Activated naive CD4-positive, alpha-beta T cell (primary cell): ENCODE measurements at places on chromosomes 1 and 21.
A peak's percentile ranks its signal among the peaks of the same experiment; 100 is the strongest.

DNA sequence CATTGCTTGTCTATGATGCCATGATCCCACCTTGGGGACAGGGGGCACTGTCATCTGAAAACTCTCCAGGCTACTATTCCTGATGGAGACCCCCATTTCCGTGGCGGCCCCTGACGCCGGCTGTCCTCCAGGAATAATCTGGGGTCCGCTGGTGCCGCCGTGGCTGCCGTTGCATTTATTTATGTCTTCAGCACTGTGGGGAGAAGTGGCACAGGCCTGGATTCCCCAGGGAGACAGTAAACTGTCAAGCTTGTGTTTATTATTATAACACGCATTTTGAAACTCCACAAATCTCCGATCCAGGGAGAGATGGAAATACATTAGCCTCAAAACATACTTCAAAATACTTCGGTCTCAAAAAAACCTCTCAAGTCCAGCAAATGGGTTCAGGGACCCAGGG is 126.9 kb upstream of the C1orf174 start:
- no peak for DNase-seq

GRCh38 chr21:41164981-41165655 is 2.8 kb upstream of the BACE2 start:
- no peak for DNase-seq

DNA sequence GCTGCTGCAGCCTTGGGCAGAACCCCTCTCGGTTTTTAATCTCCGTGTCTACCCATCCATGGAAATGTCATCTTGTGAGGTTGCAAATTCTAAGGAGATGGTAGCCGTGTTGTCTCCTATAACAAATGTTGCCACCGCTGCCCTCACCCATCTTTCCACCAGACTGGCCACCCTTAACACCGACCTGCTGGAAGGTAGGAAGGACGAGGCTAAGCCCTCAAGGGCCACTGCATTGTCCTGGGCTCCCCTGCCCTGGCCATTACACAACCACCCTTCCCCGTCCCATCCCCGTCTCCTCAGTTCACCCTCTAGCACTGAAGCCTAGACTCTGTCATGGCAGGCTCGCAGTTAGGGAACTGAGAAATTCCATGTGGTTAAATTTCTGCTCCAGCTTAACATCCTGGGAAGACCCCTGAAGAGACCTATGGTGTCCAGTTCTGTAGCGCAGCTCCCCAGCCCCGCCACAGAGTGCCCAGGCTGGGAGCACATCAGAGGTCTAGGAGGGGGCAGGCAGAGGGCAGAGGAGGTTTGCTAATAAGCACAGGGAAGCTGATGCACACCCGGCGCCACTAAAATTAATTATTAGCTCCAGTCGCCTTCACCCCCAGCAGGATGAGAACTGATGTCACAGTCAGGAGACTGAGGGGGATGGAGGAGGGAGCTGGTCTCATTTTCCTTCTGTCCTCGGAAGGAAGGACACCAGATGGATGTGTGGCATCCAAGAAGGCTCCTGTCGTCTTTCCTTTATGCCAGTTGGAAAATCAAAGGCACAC is 38.3 kb downstream of the STUM start:
- no peak for DNase-seq

DNA sequence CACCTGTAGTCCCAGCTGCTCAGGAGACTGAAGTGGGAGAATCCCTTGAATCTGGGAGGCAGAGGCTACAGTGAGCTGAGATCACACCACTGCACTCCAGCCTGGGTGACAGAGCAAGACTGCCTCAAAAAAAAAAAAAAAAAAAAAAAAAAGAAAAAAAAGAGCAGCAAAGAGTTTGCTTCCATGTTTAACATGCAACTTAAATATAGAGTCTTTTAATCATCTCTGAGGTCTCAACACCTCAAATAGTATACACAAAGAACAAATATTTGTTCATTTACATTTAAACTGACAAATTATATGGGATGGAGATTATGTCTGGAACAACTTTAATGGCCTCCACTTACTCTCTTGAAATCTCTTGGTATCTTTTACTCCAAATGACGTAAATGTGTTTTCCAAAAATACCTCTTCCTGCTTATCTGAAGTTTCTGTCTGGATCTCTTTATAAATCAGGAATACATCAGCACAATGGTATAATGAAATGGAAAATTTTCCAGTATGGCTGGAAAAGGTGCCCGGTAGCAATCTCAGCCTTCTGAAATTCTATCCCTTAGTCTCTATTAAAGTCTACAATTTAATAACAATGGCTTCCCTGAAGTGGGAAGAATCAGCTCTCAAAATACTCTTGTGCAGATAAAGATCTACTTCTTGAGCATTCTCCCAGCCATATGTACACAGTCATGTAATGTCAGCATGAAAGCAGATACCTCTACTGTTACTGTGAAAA is 258.5 kb downstream of the OMA1 start:
- DNase-seq, result no peak

DNA sequence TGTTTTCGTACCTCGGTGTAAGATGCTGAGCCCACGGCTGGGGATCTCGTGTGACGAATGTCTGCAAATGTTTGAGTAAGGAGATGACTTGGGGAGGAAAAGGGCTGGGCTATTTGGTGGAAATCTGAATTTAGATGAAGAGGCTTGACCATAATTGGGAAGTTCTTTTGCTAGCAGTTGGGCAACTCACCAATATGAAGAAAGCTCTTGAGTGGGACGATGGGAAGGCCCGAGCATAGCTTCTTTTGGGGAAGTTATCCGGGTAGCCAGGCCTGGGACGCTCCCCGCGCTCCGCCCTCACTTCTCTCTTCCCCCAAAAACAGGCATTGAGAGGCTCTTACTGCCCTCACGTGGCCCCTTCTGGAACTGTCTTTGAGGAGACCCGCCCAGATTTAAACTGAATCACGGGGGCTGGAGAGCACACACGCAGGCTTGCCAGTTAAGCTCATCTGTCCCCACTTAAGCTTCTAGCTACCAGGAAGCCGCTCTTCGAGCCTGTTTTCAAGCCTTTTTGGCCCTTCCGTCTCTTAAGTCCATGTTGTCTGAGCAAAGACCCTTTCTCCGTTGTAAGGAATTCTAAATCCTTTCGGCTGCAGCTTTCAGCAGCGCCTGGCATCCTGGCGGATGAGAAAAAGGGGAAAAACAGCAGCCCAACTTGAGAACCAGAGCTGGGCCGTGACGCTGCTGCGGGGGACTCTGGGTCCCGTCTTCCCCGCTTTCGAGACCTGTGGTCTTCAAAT is 93.1 kb downstream of the NID1 start:
- peak; percentile 81 for DNase-seq

GRCh38 chr1:149997585-149998262 is 12.8 kb downstream of the OTUD7B start:
- DNase-seq, result no peak

DNA sequence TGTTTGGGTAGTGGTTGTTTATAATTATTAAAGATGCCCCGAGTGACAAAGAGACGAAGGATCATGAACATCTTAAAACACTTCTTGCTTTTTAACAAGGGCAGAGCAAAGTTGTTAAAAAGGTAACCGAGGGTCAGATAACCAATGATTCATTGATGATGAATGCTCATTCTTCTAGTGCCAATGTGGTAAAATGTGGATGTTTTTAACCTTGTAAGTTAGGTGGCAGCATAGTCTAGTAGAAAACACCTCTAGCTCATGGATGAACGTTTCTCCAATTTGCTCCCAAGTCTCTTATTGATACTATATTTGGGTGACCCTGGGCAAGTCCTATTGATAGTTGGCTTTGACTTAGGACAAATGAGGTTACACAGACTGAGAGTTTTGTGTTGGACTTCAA is 167.9 kb downstream of the KIF26B start:
- DNase-seq, result no peak

DNA sequence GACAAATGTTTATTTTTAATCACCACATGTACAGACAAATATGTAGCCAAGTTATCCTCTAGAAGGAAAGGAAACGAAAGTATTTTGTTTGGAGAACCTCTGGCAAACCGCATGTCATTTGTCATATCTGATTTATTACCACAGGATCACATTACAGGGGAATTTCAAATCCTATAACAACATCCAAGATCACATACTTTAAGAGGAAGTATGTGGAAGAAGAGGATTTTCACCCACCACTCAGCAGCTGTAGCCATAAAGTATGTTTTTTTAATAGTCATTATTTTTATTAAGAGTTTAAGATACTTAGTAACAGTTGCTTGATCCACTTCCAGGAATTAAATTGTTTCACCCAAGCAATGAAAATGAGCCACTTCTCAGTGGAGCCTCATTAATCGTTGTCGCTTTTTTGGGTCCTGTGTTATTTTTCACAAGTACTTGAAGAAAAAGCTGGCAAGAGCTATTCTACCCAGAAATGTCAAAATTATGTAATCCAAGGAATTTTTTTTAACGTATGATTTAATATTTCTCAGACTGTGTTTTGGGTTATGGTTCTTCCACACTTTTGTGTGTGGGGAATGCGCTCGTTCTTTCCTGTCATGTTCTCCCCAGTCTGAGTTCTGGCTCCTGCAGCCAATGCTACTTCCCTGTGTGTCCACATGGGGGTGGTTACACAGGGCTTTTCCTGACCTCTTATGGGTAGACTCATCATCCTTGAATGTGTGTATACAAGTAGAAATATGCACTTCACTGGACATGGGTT is 6.9 kb downstream of the SERTAD4 start:
- no peak for DNase-seq

DNA sequence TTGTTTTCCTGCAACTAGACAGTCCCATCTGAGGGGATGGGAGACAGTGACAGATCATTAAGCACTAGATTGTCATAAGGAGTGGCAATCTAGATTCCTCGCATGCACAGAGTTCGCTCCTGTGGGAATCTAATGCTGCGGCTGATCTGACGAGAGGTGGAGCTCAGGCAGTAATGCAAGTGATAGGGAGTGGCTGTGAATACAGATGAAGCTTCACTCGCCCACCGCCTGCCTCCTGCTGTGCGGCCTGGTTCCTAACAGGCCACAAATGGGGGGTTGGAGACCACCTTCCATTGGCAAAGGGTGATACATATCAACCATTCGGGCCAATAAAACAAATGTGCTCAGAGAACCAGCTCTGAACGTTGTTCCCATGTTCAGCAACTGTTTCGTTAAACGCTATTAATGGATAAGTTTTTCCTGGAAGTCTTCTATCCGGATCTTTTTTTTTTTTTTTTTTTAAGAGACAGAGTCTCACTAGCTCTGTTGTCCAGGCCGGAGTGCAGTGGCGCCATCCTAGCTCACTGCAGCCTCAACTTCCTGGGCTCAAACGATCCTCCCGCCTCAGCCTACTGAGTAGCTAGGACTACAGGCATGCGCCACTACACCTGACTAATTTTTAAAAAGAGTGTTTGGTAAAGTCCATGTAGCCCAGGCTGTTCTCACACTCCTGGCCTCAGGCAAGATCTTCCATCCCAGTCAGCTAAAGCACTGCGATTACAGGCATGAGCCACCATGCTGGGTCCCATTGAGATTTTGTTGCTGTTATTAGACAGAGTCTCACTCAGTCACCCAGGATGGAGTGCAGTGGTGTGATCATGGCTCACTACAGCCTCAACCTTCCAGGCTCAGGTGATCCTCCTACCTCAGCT is 8.7 kb upstream of the RSRP1 start:
- DNase-seq, result no peak

DNA sequence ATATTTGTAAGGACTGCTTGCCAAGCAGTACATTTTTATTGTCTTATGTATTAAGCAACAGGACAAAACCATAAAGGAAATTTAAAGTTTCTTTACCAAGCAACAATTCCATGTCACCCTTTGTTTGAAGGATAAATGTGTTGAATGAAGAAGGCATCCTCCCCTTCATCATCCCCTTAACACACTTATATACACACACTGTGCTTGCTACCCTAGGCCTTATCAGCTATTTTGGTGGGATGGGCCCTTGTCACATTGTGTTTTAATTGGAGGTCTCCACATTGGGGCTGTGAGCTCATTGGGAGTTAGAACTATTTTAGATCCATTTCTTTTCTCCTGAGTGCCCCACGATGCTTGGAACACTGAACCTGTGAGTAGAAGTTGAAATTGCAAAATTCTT is 1.9 kb downstream of the VANGL1 start:
- DNase-seq, result no peak

- no peak for DNase-seq
Observed at GRCh38 chr21:43892334-43892733, 27.3 kb downstream of the AGPAT3 start.

DNA sequence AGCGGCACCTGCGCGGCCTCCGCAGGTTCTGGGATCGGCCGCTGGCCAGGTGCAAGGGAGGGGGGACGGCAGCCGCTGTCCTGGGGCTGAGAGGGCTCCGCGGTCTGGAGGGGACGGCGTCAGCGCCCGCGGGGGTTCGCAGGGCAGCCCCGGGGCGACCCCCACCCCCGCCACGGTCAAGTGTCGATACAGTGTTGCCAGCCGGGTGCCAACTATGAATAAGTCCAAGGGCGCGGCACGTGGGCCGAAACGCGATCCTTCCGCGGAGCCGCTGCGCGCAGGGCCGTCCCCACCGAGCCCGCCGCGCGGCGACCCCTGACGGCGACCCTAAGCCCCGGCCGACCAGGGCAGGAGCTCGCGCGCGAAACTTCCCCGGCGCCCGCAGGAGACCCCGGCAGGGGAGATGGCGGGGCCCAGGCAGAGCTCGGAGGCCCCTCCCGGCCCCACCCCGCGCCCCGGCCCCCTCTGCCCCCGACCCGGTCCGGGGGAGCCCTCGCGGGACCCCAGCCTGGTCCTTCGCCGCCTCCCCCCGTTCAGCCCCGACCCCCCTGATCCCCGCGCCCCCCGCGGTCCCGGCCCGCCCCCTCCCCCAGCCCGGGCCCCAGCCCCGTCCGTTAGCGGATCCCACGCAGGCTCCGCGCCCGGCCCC is 586 bp upstream of the AGPAT3 start:
- no peak for DNase-seq

DNA sequence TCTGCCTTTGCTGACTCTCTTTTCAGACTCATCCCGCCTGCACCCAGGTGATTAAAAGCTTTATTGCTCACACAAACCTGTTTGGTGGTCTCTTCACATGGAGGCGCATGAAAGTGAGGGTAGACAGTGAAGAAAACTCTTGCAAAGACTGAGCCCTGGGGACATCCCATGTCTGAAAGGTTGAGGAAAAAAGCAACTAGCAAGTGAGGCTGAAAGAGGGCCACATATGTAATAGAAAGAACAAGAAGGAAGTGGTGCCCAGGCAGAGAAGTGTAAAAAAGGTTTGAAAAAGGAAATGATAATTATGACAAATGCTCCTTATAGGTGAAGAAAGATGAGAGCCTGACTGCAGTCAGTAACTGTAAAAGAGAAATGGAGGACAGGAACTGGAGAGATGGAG is 115.9 kb upstream of the NEK7 start:
- no peak for DNase-seq

DNA sequence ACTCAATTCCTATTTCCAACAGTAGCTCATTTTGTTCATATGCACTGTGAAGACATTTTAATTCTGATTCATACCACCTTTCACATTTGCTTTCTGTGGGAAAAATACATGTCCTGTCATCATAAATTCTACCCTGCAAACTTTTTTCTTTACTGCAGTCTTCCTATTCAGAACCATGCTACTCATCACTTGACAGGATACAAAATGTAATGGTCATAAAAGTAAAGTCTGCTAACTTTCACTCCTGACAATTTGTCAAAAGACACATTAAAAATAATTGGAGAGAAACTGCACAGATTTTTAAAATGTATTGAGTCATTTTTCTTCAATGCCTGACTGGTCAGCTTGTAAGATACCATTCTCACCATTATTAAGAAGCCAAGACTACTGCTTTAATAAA is 1817.1 kb downstream of the BRINP3 start:
- DNase-seq, result no peak
